Liver (tissue), 10 donors: ENCODE measurements at places on chromosomes 12 and 14.

DNA sequence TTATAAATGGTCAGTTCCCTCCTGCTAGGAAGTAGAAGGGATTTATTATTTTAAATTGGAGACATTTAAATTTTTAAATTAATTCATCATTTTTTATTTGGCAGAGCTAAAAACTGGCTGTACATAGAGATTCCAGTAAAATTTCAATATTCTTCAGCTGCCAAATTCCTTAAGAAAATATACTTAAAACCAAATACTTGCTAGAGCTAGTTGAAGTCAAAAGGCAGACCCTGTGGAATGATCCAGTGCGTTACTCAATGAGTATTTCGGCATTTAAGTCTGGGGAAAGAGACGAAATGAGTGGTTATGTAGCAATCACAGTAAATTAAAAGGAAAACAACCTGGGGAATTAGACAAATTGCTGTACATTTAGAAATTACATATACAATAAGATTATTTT, 1104.7 kb downstream of the SLC6A15 start:
- DNase-seq: no peak

GRCh38 chr12:65025136-65025535, 96.0 kb downstream of the WIF1 start:
- no peak for DNase-seq

DNA sequence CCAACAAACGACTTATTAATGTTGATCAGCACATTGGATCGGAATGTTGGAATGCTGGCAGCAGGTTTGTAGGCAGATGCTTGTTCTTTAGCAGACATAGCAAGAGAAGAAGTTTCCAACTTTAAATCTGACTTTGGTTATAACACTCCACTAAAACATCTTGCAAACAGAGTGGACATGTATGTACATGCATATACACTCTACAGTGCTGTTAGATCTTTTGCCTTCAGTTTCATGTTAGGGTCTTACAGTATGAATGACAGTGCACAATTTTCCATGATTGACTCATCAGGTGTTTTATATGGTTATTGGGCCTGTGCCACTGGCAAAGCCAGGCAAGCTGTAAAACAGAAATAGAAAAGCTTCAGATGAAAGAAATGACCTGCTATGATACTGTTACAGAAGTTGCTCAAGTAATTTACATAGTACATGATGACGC, 14.3 kb upstream of the DHRS7 start:
- DNase-seq: no peak

GRCh38 chr12:38811814-38812356, 93.5 kb downstream of the CPNE8 start:
- DNase-seq: no peak

GRCh38 chr12:97701901-97702300, 239.3 kb downstream of the RMST start:
- no peak for DNase-seq

- no peak for DNase-seq
Measured at GRCh38 chr12:101010896-101011295, 199.1 kb downstream of the SLC5A8 start.

- no peak for DNase-seq
Measured at GRCh38 chr12:74781991-74782485, 244.4 kb downstream of the ATXN7L3B start.

DNA sequence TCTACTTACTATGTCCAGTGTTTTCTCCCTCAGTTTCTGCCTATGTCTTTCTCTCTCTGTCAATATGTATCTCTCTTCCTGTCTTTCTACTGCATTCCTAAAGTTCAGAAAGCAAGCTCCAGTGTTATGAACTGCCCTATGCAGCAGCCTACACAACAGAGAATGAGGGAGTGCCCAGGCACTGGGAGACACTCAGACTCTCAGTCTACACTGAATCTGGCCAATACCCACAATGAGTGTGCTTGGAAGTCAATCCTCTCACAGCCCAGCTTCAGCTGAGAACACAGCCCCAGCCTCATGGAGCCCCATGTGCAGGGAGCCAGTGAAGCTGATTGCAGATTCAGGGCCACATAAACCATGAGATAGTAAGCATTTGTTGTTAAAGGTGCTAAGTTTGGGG, 128.7 kb downstream of the ALG10 start:
- no peak for DNase-seq

- DNase-seq: no peak
Measured at GRCh38 chr12:87861791-87862190, 167.4 kb downstream of the C12orf50 start.

- DNase-seq: no peak
Measured at GRCh38 chr12:22765421-22766130, 140.6 kb downstream of the ETNK1 start.

- no peak for DNase-seq
Measured at GRCh38 chr14:95796788-95797187, 79.8 kb upstream of the TUNAR start.

- no peak for DNase-seq
Measured at GRCh38 chr12:89490922-89491321, 33.7 kb downstream of the GALNT4 start.

GRCh38 chr12:128911861-128912260, 58.6 kb downstream of the GLT1D1 start:
- no peak for DNase-seq

GRCh38 chr12:44307506-44308168, 471.8 kb downstream of the TMEM117 start:
- no peak for DNase-seq

GRCh38 chr12:120814903-120815429, 89.2 kb downstream of the SPPL3 start:
- no peak for DNase-seq

DNA sequence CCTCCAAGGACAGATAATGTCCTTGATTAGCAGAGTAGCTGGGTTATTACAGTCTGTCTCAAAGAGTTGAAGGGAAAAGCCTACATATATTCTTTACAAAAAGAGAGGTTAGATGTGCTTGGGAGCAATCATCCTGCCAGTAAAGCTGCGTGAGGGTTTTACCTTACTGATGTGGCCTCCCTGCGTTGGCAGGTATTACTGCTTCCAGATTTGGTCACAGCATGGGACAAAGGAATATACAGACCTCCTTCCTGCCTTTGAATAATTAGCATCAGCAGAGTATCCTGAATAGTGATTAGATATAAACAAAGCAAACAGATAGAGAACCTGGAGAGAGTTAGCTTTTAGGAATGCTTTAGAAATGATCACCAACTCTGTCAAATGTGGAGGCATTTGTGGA, 69.6 kb downstream of the TMTC2 start:
- no peak for DNase-seq

DNA sequence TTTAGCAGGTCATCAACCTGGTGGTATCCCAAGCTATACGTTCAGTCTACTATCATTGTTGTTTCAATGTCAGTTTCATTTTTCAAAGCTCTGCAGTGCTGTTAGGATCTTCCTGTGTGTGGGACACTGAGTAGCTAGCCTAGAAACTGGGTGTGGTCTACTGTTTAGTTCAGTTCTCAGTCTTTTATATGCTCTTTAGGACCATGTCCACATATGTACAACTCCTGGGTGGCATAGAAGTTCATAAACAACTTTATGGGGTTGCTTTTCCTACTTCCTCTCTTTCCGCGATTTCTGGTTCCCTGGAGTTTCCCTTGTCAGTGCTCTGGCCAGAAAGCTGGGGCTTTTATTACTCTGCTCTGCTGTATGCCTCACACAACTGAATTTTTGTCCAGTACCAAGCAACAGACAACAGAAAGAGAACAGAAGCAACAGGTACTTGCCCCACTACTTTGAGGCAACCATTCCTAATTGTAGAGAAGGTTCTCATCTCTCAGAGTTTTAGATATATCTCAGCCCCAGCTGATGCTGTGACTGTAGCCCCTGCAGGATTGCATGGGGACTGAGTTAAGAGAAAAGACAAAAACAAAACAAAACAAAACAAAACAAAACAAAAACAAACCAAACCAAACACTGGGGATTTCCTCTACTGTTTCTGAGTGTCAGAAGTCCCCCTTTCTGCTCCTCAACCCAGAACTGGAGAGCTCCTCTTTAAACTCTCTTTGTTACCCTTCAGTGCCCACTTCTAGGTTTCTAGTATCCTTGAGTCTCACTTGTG, 30.3 kb downstream of the MIS18BP1 start:
- no peak for DNase-seq

DNA sequence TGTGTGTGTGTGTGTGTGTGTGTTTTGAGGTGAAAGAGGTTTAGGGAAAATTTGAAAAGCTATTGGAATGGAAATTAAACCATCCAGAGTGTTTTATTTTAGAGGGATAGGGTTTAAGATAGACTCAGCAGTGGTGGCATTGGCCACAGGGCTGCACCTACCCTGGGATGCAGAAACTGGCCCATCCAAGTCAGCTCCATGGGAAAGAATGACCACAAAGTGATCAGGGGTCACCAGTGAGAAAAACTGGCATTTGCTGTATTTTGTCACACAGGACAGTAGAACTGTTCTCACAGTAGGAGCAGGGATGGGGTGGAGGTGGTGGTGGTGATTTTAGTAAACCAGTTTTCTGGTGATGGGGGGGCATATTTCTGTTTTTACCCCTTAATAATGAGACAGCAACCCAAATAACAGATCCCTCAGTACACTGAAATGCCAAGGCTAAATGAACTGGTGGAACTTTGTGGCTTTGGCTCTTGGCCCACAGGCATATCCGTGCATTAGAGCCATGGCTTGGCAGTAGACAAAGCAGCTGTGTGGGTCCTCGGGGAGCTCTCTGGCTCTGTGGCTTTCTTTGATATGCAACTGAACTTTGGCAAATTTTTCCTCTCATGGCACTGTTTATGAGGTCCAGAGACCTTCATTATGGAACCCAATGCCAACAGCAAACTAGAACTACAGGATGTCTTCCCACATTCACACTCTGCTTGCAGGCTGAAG, 348.3 kb downstream of the ZFP36L1 start:
- DNase-seq: no peak

DNA sequence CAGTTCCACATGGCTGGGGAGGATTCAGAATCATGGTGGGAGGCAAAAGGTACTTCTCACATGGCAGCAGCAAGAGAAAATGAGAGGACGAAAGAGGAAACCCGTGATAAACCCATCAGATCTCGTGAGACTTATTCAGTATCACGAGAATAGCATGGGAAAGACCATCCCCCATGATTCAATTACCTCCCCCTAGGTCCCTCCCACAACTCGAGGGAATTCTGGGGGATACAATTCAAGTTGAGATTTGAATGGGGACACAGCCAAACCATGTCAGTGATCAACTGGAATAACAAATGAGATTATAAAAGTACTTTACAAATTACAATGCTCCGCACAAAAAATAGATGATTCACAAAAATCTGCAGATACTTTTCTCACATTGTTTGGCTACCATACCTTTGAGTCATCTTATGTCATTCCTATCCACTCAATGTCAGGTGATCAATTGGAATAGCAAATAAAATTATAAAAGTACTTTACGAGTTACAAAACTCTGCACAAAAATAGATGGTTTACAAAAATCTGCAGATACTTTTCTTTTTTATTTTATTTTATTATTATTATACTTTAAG, 338.9 kb downstream of the C12orf50 start:
- DNase-seq: no peak

DNA sequence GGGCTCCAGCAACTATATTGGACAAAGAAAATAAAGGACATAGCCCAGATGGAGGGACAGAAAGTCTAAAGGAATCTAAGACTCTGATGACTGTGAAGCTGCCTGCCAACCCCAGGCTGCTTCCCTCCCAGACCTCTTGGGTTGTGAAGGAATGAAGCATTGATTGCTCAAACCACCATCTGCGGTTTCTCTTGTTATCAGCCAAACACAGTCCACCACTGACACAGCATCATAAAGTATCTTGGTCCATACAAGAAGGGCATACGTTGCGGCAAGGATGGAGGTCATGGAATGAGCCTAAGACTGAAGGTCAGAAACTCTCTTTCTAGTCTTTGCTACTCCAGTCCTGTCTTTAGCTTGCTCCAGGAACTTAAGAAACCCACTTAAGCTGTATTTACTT, 58.5 kb upstream of the PLXNC1 start:
- DNase-seq: no peak

DNA sequence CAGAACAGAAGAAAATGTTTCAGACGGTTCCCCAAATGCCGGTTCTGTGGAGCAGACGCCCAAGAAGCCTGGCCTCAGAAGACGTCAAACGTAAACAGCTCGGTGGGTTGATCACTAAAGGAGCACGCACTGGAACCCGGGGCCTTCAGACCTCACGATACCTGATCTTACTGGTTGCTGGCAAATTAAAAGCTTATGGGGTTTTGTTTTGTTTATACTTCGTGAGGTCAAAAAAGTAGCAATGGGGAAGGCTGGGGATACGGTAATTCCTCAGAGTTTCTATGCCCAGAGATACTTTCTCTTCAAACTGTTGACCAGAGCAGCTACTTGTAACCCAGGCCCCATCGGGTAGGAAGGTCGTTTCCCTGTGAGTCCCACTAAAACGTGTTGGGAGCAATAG, 1.7 kb downstream of the CDKN1B start:
- peak; percentile 47 for DNase-seq

- no peak for DNase-seq
Measured at GRCh38 chr12:55823419-55823818, 5.6 kb downstream of the ORMDL2 start.

DNA sequence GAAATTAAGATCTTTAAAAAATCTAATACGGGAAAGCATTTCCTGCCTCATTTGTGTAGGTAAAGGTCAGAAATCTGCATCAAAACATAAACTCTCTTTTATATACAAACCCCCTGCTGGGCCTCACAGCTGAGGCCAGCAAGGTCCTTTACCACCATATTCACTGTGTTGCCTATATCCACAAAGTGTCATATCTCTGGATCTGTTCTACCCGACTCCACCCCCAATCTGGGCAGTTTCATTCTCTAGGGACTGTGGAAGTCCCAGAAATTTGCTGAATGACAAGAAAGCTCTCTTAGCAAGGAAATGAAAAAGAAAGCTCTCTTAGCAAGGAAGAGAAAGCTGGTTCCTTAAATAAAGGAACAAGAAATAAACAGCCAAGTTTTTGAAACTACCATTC, 301.7 kb downstream of the KCNH5 start:
- no peak for DNase-seq

GRCh38 chr14:57869617-57870016, 3.7 kb upstream of the SLC35F4 start:
- DNase-seq: no peak

- DNase-seq: no peak
Measured at GRCh38 chr12:106049546-106049945, 89.2 kb downstream of the NUAK1 start.

GRCh38 chr12:29516431-29516875, 19.0 kb upstream of the OVCH1 start:
- DNase-seq: no peak

- peak; percentile 38 for DNase-seq
Measured at GRCh38 chr12:56988207-56988739, 18.1 kb downstream of the ZBTB39 start.

DNA sequence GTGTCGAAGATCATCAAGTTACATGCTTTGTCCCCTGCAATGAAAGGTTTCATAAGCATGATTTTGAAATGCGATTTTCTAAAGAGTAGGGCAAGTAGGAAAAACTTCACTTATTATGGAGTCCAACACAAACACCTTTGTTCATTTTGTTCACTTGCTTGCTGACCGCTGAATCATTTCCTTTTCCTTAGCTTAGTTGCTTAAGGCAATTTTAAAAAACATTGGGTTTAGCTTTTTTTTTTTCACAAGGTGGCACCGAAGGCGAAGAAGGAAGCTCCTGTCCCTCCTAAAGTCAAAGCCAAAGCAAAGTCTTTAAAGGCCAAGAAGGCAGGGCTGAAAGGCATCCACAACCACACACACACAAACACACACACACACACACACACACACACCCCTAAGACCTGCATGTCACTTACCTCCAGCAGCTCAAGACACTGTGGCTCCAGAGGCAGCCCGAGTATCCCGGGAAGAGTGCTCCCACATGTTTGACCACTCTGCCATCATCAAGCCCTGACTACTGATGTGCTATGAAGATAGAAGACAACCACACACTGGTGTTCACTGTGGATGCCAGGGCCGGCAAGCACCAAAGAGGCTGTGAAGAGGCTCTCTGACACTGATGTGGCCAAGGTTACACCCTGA, 11.4 kb downstream of the MANSC1 start:
- no peak for DNase-seq

- DNase-seq: no peak
Measured at GRCh38 chr12:104704224-104704779, 247.6 kb downstream of the CHST11 start.
